T-cell (primary cell): ENCODE measurements at places on chromosomes 1 and 21. TPM values are rescaled to one million over a fixed set of nuclear protein-coding genes. Genes with fewer than 3 reads are reported as not detected.

Gene TYW3
- total RNA-seq = 12.7 TPM

Gene MEX3A
- 0.03 TPM for total RNA-seq

Gene SELENOF
- total RNA-seq = 146 TPM

Gene ICOSLG
- 10.1 TPM for total RNA-seq

Gene BSND
- total RNA-seq = not detected

Gene TNFSF4
- total RNA-seq = 2.4 TPM

Gene SPRR5
- total RNA-seq = not detected

Gene FABP3
- total RNA-seq = not detected

Gene ITLN2
- not detected for total RNA-seq

Gene SPATA21
- total RNA-seq = not detected

Gene SERTAD4
- total RNA-seq = not detected

Gene GPATCH2
- total RNA-seq = 10.7 TPM

Gene OR6K2
- total RNA-seq = not detected

Gene MTF2
- 40.1 TPM for total RNA-seq

Gene RSPO1
- not detected for total RNA-seq

Gene NMNAT2
- total RNA-seq = 0.16 TPM

Gene TMEM125
- 0.35 TPM for total RNA-seq

Gene NSL1
- 37.8 TPM for total RNA-seq

Gene ST6GALNAC5
- total RNA-seq = not detected

Gene FMO2
- total RNA-seq = 0.82 TPM
